Inflammatory macrophage (primary cell): ENCODE measurements at places on chromosomes 1 and 21.

DNA sequence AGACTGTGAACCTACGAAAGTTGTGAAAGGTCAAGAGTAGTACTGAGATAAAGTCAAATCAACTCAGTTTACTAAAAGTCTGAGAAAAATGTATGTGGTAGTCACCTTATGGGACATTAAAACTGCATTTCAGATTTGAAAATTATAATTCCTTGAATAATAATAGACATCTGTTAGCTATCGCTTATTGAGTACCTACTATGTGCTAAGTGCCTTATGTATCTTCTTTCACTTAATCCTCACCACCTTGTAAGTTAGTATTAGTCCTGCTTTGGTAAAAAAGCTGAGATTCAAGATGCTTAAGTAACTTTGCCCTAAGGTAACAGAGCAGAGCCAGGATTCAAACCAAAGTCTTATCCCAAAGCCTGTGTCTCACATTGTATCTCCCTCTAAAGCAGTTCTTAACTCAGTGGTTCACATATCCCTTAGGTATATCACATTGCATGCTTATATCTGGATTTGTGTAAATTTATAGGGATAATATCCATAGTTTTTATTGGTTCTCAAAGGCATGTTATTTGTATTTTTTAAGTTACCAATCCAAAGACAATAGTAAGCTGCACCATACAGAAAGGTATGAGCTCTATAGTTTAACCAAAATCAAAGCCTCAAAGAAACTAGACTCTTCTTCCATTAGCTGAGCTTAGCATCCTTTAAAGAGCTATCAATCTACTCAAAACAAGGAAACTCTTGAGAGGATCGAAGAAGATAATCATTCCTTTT lies 865 bp downstream of the PIGC start:
- DNase-seq, result no peak

- no peak for DNase-seq
Measured at GRCh38 chr1:65946960-65947359, 154.3 kb downstream of the PDE4B start.

DNA sequence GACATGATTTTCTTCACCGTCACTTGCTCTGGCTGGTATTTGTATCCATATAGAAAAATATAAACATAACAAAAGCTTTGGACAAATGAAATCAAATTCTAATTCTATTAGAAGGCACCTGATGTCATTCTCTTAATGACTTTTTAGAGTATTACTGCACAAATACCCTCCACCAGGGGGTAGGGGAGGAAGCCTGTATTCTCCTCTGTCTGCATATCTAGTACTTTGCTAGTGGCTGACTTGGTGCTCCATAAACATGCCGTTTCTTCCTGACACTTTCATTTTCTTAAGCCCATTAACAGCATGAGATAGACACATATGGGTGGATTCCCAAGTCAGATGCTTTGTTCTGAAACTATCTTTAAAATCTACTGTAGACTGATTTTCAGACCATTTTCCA lies 20.6 kb upstream of the KCNJ15 start:
- no peak for DNase-seq

DNA sequence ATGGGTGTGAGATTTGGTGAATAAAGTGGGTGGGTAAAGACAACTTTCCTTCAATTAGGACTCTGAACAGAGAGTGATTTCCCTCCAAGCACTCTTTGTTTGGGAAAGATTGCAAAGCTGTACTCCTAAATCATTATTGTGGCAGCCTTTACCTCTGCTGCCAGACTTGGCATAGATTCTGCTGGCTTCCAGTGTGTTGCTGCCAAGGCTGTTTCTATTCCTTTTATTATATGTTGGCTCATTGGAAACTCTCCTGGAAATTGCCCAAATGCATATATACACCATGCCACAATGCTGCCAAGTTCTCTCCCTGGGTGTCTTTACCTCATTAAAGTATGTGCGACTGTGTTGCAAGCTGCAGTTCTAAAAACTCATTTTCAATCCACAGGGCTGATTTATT lies 668.0 kb downstream of the MRPL39 start:
- DNase-seq, result no peak

GRCh38 chr21:43193651-43194302 lies 25.0 kb downstream of the CRYAA start:
- no peak for DNase-seq

DNA sequence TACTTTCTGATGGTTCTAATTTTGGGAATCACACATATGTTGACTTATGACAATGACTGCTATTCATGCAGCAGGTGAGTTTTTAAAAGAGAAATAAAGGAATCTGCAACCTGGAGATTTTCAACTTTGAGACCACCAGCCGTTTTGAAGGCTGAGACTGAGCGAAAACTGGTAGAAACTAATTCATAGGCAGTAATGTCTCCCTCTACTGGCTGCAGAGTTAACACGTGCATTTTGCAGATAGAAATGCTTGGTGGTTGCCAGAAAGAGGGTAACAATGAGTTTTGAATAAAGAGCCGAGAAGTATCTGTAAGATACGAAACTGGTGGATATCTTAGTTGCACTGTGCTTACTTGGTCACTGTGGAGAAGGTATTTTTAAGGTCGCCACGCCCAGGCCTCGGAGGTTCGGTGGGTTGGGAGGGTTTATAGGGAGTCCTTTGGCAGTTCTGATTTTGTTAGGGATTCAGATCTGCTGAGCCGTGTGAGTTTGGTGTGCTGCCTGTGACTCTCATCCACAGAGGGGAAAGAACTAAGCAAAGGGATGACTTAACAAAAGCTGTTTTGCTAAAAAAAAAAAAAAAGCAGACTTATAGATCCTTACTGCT lies 83.0 kb downstream of the RYR2 start:
- DNase-seq, result no peak

DNA sequence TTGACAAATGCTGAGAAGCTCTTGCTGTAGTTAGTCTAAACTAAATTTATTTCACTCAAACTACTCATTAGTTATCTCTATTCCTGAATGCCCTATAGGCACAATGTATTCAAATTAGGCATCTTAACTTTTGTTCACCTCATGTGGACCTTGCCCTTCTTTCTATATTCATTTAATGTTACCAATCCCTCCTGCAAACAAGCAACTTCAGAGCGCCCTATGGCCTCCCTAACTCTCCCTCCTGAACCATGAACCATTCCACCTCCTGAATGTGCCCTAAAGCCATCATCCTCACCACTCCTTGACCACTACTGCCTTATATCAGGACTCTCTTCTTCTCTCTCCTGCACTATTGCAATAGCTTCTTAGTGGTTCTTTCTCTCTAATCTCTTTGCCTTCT lies 34.8 kb upstream of the SAMD13 start:
- no peak for DNase-seq

GRCh38 chr1:10639011-10639774 lies 157.3 kb downstream of the CASZ1 start:
- no peak for DNase-seq

GRCh38 chr21:45427331-45428271 lies 22.6 kb downstream of the COL18A1 start:
- DNase-seq, result peak; percentile 13

DNA sequence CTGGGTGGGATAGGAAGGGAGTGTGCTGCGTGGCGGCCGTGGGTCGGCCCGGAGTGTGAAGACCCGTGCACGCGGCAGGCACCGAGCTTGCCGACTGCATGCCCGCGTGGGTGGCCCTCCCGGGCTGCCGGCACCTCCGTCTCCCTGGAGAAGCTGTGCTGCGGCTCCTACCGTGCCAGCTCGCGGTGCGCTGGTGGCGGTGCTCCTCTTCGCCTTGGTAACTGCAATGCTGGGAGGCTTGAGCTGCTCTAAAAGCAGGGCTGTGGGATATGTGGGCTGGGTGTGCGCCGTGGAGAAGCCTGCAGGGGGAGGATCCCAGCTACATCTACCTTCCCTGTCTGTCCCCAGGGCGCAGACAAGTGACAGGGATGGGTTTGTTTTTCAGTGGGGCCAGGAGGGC lies 2.4 kb downstream of the GABRD start:
- DNase-seq, result no peak
